ENCODE measurements at places on chromosomes 4 and X.

GRCh38 chrX:116499780-116500179, 37.0 kb upstream of the CT83 start:
- DNase-seq = no peak

- DNase-seq = no peak
Measured at GRCh38 chr4:48746608-48747362, 33.3 kb downstream of the FRYL start.

GRCh38 chr4:68732653-68733466, 62.4 kb upstream of the UGT2B15 start:
- peak; percentile 91 for DNase-seq

DNA sequence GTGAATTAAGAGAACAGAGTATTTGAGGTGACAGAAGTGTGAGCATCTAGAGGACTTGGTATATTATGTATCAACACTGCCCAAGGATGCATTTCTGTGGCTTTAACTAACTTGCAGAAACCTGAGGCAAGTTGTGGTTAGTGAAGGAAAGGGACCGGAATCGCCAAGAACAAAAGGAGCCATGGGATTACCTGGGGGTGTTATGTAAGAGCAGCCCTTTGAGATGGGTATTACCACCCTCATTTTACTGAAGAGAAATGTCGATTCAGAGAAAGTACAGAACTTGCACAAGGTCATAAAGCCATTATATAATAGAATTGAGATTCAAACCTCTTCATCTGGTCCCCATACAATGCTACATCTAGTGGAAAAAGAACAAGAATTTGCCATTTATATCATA, 14.3 kb downstream of the TENM3 start:
- no peak for DNase-seq

- DNase-seq = peak; percentile 52
Measured at GRCh38 chr4:186144946-186145569, 40.6 kb downstream of the FAM149A start.

- DNase-seq = no peak
Measured at GRCh38 chr4:76702440-76703122, 195.4 kb downstream of the SOWAHB start.

GRCh38 chr4:21780148-21780547, 168.4 kb downstream of the KCNIP4 start:
- DNase-seq = peak; percentile 10

All from kidney glomerular epithelial cell (primary cell).